Stimulated activated CD4-positive, alpha-beta T cell treated with anti-CD3 and anti-CD28 coated beads, Interleukin-12 subunit alpha, Interleukin-12 subunit beta, amount 100 ng/mL, for 48 hours (primary cell): ENCODE measurements at places on chromosomes 1 and 21.
A peak's percentile ranks its signal among the peaks of the same experiment; 100 is the strongest.

GRCh38 chr1:225424562-225425200, 3.2 kb downstream of the LBR start:
- DNase-seq, result no peak

- no peak for DNase-seq
Measured at GRCh38 chr1:153478692-153479618, 18.5 kb upstream of the S100A7 start.

DNA sequence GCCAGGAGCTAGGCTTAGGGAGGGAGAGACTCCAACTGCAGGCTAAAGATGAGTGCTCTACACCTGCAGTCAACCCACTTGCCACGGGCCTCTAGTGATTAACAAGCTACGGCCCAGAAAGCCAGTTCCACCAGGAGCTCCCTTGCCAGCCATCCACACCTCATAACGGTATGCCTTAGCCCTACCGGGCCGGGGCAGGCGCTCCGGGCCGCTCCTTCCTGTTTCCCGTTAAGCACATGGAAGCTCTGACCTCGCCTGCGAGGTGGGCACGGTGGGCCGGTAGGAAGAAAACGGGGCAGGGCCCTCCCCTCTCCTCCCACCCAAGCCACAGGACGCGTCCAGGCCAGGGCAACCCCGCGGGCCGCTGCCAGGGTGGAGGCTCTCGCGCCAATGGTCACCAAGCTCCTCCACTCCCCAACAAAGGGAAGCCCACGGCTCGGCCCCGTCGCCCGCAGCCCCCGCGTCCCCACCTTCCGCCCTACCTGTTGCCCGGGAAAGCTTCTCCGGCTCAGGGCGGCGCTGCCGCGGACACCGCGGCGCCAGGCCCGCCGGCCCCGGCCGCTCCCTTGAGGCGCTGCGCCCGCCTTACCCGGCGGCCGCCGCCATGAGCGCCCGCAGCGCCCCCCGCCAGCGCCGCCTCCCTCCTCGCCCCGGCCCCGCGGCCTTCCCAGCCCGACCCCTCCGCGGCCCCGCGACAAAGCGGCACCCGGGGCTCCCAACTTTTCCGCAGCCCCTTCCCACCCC, 627 bp downstream of the CERS2 start:
- peak; percentile 25 for DNase-seq

- DNase-seq, result no peak
Measured at GRCh38 chr1:115364046-115364779, 26.2 kb upstream of the NGF start.

DNA sequence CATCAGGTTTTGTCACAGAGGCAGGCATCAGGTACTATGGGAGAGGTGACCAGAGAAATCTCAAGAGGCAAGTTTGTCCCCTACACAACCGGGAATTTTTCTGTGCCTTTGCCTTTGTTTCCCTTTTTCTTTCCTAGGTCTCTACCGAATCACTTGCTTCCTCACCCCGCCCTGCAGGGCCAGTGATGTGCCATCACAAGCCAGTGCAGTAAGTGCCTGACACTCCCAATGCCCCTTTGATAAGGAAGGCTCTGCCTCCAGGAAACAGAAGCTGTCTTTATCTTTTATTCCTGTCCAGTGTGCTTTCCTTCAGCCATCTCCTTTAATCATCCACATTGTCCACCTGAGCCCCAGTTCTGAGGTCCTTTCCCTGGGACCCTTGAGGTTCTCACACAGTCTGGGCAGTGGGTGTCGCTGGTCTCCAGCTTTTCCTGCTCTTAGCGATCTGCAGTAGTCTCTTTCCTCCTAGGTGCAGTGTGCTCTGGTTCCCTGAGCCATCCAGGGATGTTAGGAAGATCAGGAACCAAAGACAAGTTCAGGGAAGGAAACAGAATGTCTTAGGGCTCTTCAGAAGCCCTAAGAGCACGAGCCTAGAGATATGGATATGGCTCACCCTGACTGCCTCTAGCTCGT, 36.6 kb downstream of the GJA5 start:
- DNase-seq, result no peak

GRCh38 chr21:27265949-27266348, 299.1 kb upstream of the ADAMTS5 start:
- no peak for DNase-seq

DNA sequence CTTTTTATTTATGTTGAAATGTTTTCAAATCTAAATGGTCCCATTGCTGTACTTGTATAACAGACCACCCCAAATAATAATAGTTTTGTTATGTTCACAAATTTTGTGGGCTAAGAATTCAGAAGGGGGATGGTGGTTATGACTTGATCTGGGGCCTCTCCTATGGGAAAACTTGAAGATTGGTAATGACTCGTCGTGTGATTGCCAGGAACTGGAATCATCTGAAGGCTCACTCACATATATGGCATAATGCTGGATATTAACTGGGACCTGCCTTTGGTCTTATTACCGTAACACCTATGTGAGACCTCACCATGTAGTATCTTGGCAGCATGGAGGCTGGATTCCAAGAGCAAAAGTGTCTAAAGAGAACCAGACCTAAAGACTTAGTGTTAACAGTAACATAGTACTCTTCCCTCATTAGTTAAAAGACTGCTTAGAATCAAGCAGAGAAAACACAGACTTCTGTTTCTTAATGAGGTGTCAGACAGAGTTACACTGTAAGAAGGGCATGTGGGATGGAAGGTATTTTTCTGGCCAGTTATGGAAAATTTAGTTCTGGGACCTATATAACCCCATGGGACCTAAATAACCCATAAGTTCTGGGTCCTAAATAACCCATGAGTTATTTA, 11.9 kb downstream of the LYPLAL1 start:
- no peak for DNase-seq

DNA sequence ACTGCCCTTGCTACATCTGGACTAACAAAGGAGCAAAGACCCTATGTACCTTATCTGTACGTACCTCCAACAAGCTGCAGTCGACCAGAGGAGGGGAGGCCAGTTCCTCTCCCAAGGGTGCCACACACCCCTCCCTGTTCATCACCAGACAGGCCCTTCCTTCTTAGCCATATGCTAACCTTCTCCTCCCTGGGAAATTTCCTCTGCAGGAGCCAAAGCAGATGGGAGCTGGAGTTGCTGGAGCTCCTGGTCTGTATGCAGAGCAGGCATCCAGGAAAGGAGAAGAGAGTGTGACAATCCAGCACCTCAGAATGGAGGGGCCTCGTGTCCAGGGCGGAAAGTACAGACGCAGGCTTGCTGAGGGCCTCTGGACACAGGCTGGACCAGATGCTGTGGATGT, 48.5 kb downstream of the C8B start:
- DNase-seq, result no peak

- DNase-seq, result no peak
Measured at GRCh38 chr1:53275566-53275965, 37.2 kb upstream of the MAGOH start.

DNA sequence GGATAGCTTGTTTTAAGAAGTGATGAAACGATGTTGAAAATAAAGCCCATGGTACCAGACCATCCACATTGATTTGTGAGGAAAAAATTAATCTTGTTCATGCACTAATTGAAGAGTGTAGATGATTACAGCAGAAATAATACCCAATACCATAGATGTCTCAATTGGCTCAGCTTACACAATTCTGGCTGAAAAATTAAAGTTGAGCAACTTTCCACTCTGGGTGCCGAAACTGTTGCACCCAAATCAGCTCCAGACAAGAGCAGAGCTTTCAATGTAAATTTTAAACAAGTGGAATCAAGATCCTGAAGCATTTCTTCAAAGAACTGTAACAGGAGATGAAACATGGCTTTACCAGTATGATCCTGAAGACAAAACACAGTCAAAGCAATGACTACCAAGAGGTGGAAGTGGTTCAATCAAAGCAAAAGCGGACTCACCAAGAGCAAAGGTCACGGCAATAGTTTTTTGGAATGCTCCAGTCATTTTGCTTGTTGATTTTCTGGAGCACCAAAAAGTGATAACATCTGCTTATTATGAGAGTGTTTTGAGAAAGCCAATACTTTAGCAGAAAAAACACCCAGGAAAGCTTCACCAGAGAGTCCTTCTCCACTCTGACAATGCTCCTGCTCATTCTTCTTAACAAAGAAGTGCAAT, 16.1 kb upstream of the KCNA3 start:
- DNase-seq, result no peak
